Vagina (tissue), 2 donors: ENCODE measurements at places on chromosomes 4 and X.

DNA sequence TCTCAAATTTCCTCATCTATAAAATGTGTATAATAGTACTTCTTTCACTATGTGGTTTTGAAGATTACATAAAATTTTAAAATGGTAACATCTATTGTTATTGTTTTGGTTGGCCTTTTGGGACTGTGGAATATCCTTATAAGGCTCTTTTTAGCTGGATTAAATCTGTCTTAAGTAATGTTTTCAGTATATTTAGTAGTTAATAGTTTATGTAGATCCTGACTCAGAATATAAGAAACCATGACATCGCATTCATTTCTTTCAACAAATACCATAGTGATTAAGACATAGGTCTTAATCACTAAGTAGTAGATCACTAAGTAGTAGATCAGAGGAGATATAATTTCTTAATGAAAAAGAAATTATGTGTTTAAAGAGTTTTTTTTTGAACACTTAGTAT lies 48.5 kb downstream of the MRPL1 start:
- DNase-seq, result no peak

- DNase-seq, result no peak
Observed at GRCh38 chr4:86416081-86416480, 56.2 kb upstream of the MAPK10 start.

DNA sequence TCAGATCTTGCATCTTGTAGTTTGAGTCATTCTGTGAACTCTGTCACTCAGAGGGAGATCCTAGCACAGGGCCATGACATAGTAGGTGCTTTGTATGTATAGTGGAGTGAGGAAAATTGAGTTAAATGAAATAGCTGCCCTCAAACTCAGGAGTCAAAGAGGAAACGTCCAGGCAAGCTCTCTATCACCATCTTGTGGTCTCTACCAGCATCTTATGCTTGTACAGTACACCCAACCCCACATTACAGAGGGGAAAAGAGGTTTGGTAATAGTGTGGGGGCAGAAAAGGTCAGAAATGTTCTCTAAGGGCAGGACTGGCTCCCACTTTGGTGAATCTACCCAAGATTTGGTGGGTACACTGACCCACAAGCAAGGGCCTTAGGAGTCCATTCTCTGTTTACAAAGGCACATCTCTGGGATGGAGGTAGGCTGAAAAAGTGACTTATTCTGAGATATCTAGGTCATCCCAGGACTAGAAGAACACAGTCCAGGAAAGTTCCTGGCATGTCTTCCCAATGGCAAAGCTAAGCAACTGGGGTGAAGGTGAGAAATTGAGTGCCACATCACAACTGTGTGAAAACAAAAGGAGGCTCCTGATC lies 131.8 kb downstream of the OR13H1 start:
- DNase-seq, result no peak

DNA sequence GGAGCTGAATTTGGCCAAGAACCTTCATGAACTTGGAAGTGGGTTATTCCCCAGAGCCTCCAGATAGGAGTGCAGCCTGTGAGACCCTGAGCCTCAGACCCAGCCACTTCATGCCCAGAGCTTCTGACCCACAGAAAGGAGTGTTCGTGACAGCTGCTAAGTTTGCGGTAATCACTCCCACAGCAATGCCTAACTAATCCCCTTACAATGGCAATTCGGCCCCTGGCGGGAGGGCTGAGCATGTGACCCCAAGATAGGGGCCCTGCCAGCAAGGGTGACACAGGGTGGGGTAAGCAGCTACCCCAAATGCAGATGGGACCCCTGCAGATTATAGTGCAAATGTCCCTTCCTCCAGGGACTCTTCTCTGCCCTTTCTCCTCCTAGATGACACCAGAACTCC lies 22.5 kb downstream of the PNMA6E start:
- no peak for DNase-seq

GRCh38 chr4:94548571-94548970 lies 96.8 kb downstream of the PDLIM5 start:
- no peak for DNase-seq

GRCh38 chrX:68923147-68923546 lies 94.3 kb downstream of the EFNB1 start:
- DNase-seq, result no peak

- DNase-seq, result no peak
Observed at GRCh38 chr4:98298022-98298421, 36.8 kb downstream of the RAP1GDS1 start.

GRCh38 chr4:160716551-160716950 lies 1447.2 kb downstream of the FSTL5 start:
- no peak for DNase-seq

GRCh38 chr4:140839406-140839805 lies 83.2 kb upstream of the TBC1D9 start:
- no peak for DNase-seq

DNA sequence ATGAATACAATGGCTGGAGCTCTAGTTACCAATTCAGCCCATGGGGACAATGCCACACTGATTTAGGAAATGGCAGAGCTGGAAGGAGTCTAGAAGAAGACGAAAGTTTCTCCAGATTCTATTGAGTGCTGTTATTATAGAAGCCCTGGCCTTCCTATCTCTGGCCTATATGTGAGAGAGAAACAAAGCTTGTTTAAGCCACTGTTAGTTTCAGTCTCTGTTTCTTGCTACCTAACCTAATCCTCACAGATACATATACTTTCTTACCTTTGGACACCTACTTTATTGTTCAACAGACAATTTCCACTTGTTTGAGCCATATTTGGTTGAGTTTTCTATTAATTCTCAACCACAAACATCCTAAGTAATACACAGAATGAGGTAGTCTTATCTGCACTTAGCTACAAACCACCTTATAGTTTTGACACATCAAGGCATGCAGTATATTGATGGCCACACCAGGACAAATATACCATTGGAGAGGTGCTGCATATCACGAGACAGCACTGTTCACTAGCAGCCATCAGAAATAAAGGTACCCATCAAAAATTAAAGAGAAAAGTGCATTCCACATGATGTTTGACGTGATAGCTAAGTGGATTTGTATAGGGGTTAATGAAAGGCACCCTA lies 190.2 kb downstream of the SMIM20 start:
- no peak for DNase-seq

DNA sequence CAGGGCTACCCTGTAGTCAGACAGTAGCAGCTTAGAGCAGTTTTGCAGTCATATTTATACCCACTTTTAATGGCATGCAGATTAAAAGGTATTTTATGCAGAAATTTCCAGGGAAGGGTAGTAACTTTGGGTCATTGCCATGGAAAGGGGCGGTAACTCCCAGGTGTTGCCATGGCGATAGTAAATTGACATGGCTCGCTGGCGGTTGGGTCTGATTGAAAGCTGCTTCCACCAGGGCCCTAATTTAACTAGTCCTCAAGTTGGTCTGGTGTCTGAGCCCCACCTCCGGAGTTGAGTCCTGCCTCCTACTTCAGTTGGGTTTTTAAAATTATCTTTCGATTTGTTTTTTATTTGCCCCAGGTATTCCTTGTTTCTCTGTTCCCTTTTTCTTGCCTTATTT lies 70.1 kb downstream of the NAA11 start:
- no peak for DNase-seq

- no peak for DNase-seq
Observed at GRCh38 chrX:13937370-13938050, 92.2 kb downstream of the GEMIN8 start.

- DNase-seq, result no peak
Observed at GRCh38 chr4:1583051-1583785, 100.9 kb downstream of the FAM53A start.

DNA sequence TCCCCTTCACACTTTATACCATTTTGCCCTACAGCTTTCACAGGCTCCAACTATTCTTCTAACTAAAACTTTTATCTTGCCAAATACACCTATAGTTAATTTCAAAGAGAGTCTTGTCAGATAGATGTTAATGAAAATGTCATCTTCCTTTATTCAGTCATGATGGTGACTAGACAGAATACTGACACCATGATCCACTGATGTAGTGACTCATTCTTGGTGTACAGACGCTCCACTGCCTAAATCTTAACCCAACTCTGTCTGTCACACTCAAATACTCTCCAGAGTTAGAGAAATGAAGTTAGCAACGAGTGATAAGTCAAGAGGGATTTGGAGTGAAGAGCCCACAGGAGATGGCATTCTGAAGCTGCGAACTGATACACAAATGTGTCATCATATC lies 32.1 kb upstream of the HDAC8 start:
- DNase-seq, result no peak

DNA sequence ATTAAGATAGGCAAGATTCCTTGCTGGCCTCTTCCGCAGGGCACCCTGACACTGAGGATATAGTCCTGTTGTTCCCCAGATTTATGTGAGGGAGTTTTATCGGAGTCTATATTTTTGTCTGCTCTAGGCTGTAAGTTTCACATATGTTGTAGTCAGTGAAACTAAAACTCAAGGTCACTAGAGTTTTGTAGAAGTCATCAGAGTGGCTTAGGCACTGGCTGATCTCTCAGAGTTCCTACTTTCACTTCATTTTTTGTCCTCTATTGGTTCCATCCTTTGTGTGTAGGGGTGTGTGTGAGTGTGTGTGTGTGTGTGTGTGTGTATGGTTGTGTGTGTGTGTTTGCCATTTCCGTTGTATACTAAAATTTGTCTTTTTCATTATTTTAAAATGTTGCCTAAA lies 577.5 kb downstream of the IQCM start:
- DNase-seq, result no peak

DNA sequence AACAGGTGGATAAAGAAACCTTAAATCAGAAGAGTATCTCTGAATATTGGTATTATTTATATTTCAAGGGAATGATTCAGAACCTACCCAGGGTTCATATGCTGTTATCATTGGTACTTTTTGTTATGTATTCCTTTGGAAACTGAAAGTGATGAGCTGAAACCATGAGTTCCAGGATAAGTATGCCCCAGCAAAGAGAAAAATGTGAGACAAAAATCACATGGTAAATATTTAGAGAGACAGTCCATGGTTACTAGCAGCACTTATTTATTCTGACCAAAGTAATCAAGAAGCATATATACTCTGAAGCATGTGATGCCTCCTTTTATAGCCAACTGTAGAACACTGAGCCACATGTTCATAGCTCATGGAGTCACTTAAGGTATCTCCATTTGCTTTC lies 277.7 kb downstream of the ARAP2 start:
- no peak for DNase-seq

DNA sequence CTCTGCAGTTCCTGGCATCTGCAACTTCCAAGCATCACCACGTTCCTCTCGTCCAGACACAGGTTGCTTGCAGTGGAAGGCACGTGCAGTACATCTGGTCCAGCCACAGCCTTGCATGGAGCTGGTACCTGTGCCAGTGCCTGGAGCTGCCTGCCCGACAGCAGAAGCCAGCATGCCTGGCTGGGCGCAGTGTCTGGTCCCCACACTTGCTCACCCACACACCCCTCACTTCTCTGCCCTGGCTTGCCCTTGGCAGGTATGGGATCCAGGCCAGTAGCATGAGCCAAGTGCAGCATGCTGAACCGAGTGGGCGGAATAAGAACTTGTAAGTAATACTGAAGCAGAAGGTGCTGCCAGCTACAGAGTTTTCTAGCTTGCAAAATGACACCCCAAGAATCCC lies 39.9 kb downstream of the SH3BGRL start:
- no peak for DNase-seq

- DNase-seq, result no peak
Observed at GRCh38 chr4:133910165-133910564, 291.4 kb downstream of the PABPC4L start.

GRCh38 chrX:137062915-137063617 lies 29.3 kb upstream of the GPR101 start:
- no peak for DNase-seq

DNA sequence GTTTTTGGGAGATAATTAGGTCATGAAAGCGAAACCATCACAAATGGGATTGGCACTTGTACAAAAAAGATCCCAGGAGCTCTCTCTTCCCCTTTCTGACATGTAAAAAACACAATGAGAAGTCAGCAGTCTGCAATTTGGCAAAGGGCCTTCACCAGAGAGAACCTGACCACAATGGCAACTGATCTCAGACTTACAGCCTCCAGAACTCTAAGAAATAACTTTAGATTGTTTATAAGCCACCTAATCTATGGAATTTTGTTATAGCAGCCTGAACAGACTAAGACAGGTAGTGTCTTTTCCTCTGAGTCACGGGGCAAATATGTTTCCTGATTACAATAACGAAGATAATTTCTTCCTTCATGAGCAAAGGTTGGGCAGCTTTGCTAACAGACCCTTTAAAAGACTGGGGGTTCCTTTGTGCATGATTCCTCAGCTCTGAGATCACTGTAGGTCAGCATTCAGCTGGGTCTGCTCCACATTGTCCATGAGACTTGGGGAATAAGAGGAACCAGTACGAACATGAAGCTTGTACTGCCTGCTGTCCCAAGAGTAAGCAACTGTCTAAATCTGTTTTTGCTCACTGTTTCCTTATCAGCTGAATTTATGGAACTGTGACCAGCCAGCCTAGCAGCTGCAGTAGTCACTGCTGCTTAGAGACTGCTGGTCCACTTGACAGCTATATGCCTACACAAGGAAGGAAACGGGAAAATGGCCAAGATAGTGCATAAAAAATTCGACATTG lies 191.6 kb downstream of the ANAPC10 start:
- no peak for DNase-seq

- DNase-seq, result no peak
Observed at GRCh38 chr4:146398404-146398803, 123.3 kb downstream of the SLC10A7 start.

GRCh38 chr4:168945291-168945690 lies 64.8 kb downstream of the CBR4 start:
- DNase-seq, result no peak

GRCh38 chr4:26029568-26030131 lies 115.6 kb downstream of the SMIM20 start:
- DNase-seq, result no peak

DNA sequence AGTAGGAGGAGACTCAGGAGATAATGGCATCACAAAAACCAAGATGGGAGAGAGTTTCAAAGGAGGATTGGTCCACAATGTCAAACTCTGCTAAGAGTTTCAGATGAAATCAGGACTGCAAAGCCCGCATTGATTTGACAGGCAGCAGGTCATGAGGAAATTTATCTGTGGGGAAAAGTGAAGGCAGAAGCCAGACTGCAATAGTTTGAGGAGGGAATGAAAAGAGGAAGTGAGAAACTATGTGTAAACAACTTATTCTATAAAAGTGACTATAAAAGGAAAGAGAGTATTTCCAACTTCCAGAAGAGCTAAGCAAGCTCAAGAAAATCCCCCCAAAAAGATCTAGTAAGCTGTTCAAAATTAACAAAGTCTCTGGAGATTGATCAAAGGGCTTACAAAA lies 66.3 kb upstream of the DGKK start:
- DNase-seq, result no peak

DNA sequence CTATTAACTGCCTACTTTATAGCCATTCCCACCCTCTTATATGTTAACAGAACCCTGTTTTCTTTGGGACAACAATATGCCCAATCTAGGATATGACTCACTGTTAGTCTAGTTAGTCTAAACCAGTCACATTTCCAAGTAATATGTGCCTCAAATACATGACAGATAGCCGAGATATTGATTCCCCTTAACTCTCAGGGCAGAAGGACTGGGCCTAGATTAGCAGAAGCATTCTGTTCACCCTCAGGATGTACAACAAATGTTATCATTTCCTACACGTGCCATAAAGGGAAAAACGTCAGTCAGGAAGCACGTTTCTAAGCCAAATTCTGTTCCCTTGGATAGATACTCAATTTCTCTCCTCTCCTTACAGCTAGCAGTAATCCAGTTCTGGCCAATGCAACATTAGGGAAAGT lies 114.1 kb downstream of the SLC10A7 start:
- DNase-seq, result no peak
